Fibroblast of skin of abdomen (primary cell): ENCODE measurements at places on chromosomes 12 and 14.
A peak's percentile ranks its signal among the peaks of the same experiment; 100 is the strongest.

DNA sequence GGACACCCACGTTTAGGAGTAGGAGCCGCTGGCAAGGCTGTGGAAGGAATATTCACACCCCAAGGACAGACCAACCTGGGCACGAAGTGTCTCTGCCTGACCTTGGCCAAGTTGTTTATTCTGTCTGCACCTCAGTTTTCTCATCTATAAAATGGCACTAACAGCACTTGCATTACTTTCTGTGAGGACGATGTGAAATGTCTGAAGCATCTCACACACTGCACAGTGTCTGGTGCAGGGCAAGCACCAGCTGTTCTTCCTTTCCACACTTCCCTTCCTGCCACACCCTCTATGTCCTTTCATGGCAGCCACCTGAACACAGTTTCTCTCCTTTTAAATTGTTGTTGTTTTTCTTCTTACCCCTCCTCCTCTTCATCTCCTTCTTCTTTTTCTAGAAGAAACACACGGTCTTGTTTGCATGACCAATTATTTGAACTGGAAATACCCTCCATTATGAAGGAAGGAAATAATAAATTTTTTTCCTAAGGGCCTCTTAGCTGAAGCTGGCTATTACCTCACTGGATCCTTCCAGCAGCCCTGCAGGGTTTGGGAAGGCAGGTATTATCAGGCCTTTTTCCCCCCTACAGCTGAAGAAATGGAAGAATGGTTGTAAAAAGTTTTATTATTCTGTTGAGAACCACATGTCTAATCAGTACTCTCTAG lies 42.9 kb upstream of the ATP23 start:
- DNase-seq, result no peak

DNA sequence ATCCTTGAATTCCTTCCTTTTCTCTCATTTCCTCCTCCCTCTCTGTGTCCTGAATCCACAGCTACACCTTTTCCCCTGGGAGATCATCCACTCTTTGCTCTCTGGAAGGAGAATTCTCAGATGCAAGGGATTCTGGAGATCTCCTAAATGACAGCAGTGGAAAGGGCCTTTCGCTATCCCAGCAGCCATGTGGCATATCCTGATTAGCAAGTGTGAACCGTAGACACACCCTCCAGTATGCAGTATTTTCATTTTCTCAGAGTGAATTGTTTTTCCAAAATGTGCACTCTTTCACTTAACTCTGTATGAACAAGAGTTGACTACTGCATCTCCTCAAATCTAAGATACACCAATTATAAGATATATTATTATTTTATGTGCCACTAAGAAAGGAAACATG lies 6.0 kb downstream of the GARIN2 start:
- DNase-seq, result no peak

DNA sequence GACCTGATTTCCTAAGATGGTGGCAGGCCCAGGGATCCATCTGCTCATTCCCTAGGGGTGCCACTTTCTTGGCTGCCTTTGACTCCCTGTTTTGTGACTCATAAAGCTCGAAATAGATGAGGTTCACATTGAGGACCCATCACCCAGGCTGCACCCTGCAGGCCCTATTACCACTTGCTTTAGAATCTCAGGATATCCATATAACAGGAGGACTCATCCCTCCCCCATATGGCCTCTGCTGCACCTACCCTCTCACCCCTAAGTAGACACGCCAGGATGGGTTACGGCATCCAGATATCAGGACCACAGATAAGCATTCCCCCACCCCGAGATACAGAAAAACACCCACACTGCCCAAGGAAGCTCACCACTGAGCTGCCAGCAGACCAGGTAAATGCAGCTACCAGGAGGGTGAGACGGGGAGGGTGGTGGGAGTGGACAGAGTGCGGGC lies 155.7 kb downstream of the DPF3 start:
- DNase-seq, result no peak

GRCh38 chr12:100248886-100249285 lies 18.0 kb downstream of the DEPDC4 start:
- DNase-seq, result peak; percentile 31

- no peak for DNase-seq
Observed at GRCh38 chr12:90519285-90519684, 435.7 kb downstream of the CCER1 start.

DNA sequence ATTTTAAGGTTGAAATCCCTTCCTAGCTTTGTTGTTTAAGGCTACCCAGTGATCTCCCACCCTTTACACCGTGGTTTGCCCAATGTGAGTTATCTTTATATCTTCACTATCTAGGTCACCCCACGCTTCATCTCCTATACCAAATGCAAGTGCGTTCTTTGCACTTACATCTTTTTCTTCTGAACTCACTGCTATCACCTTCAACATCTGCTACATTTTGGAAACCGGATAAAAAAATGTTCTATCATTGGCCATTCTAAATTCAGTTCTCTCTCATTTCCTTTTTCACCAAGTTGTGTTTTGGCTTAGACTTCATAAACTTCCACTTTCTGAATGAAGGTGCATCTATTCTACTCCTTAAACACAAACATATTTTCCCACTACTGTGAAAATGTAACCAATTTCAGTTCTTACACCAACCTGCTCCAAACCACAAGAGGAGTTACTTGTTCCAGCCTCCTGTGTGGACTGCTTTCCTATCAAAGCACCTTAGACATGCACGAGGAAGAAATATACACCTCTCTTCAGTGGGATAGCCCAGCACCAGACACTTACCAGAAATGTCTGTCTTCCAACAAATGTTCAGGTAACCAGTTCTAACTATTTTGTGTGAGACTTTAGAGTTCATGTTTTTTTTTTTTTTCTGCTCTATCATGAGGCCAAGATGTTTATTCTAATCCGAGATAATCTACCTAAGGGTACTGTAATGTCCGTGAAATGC lies 21.9 kb downstream of the CLEC9A start:
- no peak for DNase-seq
